NCI-H345 (cell line): ENCODE measurements at places on chromosomes 4 and X.

- DNase-seq: no peak
Observed at GRCh38 chr4:16126714-16127113, 42.9 kb upstream of the PROM1 start.

DNA sequence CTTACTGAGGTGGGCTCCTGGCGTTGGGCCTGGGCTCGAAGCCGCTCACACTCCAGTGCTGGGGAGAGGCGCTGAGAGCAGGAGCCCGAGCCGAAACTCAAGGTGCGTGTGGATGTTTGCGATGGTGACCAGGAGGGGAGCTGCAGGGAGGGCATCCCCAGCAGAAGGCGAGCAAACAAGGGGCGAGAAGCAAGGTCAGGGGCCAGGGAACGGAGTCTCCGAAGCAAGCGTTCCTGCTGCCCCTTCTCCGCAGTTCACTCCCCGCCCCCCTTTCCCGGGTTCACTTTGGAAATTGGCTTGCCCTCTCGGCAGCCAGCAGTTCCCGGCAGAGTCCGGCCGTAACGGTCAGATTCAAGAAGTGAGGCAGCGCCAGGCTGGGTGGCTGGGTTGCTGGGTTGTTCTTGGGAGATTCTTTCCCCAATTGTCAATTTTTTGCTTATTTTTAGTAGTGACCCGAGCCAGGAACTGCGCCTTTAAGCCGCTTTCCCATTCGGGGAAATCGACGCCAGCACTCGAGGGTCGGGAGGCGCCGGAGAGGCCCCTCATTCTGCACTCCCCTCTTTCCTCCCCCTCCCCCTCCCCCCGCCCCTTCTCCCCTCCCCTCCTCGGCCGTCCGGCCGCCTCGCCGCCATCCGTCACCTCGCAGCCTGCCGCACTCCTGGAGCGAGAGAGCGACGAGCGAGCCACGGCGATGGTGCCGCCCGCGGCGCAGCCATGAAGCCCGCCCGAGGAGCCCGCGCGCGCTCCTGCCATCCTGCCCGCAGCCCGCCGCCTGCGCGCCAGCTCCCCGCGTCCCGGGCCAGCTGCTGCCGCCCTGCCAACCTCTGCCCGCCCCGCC is at the start of gene FRMPD3:
TSS of gene FRMPD3 (plus strand) at position 655 of the 838 bp plus-strand sequence. CDS start 76,937 bp downstream, outside the sequence.
- peak; percentile 46 for DNase-seq

GRCh38 chr4:77028246-77028645 is 47.5 kb downstream of the CCNI start:
- no peak for DNase-seq

DNA sequence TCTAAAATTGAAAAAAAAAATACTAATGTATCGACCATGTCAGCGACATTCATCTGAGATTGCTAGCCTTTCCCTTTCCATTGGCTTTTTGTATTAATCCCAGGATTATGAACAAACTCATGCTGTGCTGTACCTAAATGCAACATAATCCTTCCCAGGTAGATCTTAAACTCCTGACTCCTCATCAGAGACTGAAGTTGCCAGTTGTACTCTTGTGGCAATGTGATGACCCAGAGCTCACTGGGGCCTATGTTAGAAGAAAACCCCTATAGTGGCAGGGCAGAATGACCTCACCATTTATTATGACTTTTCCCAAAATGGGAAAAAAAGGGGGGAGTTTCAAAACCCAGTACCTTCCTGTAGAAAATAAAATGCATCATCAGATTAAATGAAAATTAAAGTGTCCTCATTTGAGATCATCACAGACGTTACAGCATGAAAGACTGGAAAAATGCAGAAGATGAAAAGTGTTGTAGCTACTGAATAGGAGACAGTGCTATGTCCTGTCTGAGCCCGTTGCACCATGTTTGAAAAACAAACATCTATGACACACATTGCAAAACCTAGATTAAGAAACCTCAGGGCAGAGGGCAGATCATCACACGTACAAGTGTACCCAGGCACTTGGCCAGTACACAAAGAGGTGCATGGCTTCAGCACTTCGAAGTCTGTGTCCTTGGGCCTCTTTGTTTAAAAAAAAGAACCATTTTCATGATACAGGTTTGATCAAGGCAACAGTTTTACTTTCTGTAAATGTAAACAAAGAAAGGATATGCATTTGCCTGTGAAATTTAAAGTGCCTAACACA is 6.8 kb upstream of the ACSL4 start:
- DNase-seq: no peak

- DNase-seq: no peak
Observed at GRCh38 chr4:8773124-8773931, 98.3 kb downstream of the HMX1 start.

- DNase-seq: peak; percentile 0
Observed at GRCh38 chr4:94813221-94813620, 55.5 kb downstream of the BMPR1B start.

- no peak for DNase-seq
Observed at GRCh38 chrX:154036513-154036912, 16.8 kb upstream of the IRAK1 start.

GRCh38 chr4:100605144-100605543 is 87.3 kb upstream of the EMCN start:
- DNase-seq: no peak

DNA sequence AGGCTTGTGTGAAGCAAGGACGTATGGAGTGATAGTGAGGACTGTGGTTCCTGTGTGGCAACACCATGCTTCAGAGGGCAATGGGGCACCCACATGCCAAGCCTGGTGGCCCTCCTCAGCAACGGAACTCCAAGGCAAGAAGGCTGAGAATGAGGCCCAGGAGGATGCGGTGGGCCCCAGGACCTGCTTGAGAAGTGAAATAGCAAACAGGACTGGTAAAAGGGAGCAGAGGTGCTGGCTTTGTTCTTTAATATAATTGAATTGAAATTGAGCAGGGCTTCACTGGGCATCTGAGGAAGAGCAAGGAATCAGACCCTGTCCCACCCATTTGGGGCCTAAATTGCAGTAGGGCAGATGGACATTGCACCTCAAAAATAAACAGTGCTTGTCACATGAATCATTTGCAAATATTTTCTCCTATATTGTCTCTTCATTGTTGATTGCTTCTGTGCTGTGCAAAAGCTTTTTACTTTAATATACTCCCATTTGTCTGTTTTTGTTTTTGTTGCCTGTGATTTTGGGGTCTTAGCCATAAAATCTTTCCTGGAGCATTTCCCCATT is 2.3 kb downstream of the TMEM187 start:
- DNase-seq: no peak

DNA sequence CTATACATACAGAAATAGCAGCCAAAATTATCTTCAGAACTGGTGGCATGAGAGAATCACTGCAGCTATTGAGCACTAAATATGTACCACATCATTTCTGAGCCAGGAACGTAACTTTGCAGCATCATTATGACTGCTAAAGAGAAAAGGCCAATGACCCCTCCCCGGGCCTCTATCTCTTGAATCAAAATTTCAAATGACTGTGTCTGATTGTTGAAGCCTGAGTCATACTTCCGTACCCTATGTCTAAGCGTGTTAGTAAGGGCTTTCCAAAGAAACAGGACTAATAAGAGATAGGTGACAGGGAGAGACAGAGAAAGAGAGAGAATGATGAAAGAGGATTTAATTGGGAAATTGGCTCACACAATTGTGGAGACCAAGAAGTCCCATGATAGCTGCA is 445.5 kb upstream of the SPANXN1 start:
- no peak for DNase-seq

GRCh38 chr4:111641813-111642579 is 503.3 kb upstream of the FAM241A start:
- DNase-seq: peak; percentile 69

- no peak for DNase-seq
Observed at GRCh38 chr4:174037631-174038030, 245.8 kb downstream of the FBXO8 start.

GRCh38 chr4:80026100-80026499 is 46.9 kb downstream of the ANTXR2 start:
- no peak for DNase-seq

DNA sequence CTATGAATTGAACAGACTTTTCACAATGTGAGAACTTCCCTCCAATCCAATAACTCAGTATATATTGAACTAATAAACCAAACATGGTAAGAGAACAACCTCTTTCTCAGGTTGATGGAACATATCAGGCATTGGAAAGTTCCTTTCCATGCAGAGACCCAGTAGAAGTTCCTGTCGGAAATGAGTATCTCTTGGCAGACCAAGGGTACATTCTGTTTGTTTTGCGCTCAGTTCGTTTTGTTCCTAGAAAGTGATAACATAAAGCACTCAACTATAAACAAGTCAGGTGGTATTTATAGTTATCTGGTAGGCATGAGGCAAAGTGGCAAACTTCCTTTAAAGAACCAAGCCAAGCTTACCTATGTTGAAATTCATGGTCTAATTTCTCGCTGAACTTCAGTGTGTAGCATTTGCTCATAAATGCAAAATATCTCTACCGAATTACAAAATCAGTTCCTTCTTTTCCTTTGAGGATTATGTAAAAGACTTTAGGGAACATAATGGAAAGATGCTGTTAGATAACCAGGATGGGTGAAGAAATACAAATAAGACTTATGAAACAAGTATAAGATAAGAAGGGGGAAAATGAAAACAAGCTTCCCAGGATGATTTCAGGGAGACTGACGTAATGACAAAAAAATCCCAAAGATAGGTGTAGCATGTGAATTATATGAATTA is 120.3 kb downstream of the ARHGAP24 start:
- DNase-seq: no peak

- no peak for DNase-seq
Observed at GRCh38 chr4:161222889-161223288, 940.9 kb downstream of the FSTL5 start.

DNA sequence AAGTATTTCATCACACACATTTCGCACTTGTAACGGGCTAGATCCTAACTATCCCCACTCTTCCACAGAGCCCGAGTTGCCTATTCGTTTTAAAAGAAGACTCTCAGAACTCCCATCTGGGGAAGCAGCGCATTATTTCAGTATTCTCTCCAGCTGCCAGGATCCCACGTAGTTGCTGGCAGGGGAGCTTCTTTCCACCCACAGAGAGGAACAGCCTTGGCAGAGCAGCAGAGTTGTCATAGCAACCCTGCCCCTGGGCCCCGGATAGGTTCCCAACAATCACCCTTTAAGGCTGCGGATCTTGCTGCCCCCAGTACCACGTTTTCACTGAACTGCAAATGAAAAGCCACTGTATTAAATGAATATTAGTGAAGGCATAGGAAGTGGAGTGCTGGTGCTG is 106.7 kb downstream of the GPM6A start:
- DNase-seq: peak; percentile 42

- DNase-seq: no peak
Observed at GRCh38 chrX:40729598-40730584, 5.5 kb downstream of the MED14 start.

DNA sequence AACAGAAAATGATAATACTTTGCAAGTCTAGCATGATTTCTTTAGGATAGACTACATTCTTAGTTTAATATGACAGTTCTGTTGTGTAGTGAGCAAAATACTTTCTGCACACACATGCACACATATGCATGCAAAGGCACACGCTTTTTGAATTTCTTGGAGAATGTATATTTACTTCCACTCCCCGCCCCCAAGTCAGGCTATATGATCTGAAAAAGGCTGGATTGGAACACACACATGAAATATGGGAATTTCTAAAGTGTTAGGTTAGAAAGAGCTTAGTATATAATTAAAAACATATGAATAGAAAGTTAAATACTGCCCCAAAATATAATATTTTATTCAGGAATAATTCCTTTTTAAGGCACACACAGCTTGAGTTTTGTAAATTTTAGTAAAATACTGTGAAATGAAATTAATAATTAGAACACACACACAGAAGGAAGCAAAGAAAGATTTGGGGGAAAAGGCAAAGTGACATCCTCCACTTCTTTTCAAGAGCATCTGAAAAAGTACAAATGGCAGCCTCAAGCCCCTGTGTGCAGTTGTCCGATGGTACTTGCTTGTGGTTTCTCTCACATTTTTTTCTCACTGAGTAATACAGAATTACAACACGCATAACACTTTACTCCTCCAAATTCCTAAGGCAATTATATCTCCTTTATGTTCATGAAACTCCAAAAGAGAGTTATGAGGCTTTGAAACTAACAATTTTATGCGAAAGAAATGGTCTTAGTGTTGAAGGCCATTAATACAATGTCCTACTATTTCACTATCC is 228.9 kb upstream of the ETNPPL start:
- no peak for DNase-seq

DNA sequence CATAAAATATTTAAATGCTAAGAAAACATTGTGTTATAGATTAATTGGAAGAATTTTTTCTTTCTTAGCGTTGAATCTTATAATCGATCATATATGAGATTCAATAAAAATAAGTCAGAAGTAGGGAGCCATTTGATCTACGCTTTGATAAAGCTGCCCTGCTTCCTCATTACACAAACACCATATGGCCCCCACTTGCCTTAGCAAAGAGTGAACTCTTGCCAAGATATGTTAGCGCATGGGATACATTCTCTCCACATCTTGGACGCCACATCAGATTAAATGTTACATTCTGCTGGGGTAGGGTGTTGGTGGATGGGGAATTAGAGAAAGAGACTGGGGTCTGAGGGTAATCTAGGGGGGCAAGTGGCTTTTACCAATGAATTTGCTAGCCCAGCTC is 207.7 kb upstream of the MID1 start:
- no peak for DNase-seq

DNA sequence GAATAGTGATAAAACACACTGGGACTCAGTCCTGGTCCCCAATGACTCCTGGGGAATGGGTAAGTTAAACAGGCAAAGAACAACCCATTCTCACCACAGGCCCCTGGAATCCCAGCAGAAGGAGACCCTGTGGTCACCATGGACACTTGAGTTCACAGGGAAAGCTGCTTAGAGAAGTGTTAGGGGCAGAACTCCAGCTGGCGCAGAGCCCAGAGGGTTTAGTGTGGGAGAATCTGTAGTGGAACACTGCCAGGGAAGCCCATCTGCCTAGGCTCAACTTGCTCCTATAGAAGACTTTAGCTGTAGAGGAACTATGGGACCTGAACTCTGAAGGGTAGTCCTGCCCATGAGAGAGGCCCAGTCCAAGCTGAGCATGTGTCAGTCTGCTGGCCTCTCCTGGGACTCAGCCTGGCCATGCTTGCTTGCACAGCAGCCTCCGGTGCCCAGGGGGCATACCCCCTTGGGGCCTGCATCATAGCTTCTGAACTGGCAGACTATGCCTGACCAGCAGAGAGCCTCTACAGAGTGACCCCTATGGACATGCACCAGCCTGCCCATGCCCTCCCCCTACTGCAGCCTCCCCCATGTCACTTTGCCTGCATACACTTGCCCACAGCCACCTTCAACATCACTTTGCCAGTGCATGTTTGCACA is 343.5 kb downstream of the IDS start:
- DNase-seq: no peak

- DNase-seq: no peak
Observed at GRCh38 chrX:150602296-150602695, 33.9 kb downstream of the MTM1 start.

- DNase-seq: no peak
Observed at GRCh38 chrX:105696870-105697269, 125.5 kb upstream of the NRK start.

DNA sequence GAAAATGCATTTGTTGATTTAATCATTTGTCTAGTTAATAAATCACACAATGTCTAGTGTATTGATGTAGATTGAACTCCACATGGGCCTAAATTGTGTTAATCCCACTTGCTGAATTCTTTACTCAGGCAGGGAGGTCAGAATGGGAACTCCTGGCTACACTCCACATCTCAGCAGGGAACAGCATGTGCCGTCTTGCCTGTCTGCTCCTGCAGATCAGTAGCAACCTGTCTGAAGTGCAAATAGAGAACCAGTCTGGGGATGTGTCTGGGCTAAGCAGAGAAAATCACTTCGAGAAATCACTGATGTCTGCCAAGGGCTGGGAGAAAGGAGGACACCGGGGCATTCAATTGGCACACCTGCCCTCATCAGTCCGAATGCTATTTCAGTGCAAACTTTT is 16.5 kb upstream of the MXRA5 start:
- peak; percentile 46 for DNase-seq
